ENCODE measurements at places on chromosomes 7 and 10.

- peak; percentile 89 for DNase-seq
These were observed 18.3 kb downstream of the SGMS1 start for GRCh38 chr10:50605269-50605950.

DNA sequence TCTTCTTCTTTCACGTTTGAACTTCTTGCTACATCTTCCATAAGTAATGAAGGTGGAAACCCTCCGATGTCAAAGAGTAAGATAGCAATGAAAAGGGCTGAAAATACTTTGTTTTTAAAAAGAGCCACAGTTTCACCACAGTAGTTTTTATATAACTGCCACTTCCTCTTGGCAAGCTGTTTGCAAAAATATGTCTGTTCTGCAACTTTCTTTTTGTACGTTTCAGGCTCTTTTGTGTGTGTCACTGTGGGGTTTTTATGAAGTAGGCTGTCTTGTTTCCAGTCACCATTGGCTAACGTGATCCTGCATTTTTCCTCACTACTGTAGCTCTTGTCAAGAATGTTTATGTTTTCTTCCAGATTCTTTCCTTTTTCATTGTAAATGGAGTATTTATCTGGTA lies 55.6 kb downstream of the SLC16A9 start:
- DNase-seq = no peak

DNA sequence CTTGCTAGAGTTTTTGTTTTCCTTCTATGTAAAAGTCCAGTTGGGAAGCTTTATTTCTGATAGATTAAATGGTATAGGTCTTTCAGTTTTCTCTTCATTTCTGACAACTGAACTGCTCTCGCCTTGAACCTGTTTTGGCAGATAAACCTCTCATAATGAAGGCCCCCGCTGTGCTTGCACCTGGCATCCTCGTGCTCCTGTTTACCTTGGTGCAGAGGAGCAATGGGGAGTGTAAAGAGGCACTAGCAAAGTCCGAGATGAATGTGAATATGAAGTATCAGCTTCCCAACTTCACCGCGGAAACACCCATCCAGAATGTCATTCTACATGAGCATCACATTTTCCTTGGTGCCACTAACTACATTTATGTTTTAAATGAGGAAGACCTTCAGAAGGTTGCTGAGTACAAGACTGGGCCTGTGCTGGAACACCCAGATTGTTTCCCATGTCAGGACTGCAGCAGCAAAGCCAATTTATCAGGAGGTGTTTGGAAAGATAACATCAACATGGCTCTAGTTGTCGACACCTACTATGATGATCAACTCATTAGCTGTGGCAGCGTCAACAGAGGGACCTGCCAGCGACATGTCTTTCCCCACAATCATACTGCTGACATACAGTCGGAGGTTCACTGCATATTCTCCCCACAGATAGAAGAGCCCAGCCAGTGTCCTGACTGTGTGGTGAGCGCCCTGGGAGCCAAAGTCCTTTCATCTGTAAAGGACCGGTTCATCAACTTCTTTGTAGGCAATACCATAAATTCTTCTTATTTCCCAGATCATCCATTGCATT lies 27.1 kb downstream of the MET start:
- no peak for DNase-seq

- no peak for DNase-seq
These were observed 108.8 kb downstream of the ADAM22 start for GRCh38 chr7:88042803-88043202.

DNA sequence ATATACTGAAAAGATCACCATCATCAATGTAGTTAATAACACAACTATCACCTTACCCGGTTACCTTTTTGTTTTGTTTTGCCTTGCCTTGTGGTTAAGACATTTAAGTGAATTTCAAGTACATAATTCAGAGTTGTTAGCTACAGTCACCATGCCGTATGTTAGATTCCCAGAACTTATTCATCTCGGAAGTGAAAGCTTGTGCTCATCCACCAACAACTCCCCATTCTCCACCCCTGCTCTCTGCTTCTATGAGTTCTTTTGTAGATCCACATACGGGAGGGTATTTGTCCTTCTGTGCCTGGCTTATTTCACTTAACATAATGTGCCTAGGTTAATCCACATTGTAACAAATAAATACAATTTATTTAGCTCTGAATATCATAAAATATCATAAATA lies 182.8 kb upstream of the ADARB2 start:
- no peak for DNase-seq

DNA sequence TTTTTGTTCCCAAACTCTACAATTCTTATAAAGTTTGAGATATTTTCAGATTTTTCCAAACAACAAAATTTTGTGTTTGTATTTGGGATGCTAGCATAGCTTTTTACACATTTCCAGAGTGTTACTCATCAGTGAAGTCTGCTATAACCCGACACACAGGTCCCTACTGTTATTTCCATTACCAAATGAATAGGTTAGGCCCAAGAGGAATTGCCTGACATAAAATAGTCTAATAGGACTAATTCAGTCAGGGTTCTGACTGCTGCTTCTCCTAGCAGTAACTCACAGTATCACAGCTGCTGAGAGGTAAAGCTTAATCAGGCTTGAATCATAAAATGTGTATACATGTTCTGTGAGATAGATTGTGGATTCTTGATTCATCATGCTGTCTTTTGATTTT lies 49.1 kb upstream of the STRIP2 start:
- DNase-seq = no peak

DNA sequence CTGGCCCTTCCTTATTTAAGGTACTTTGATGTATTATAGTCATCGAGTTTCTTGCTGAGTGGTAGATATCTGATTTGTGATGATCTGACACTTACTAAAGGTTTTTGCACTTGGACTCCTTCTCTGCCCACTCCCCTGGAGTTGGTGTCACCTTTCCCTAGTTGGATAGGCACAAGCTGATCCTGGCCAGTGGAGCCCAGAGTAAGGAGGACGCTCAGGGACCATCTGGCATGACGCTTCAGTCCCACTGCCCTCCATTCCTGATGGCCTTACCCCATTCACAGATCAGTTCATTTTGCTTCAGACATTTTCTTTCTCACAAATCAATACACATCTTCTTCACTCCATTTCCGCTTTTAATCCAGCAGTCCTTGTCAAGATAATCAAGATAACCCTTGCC lies 20.1 kb downstream of the ASB15 start:
- DNase-seq = no peak

- DNase-seq = no peak
These were observed 172.0 kb downstream of the GLI3 start for GRCh38 chr7:42065015-42065414.

DNA sequence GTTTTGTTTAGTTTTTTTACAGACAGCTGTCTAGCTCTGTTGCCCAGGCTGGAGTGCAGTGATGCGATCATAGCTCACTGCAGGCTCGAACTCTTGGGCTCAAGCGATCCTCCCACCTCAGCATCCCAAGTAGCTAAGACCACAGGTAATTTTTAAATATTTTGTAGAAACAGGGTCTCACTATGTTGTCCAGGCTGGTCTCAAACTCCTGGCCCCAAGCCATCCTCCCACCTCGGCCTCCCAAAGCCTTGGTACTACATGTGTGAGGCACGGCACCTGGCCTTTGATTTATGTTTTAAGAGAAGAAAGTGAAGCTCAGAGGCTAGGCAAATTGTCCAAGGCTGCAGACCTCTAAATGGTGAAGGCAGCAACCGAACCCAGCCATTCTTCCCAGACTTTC lies 98.6 kb upstream of the SVIL start:
- no peak for DNase-seq

GRCh38 chr10:97805096-97805884 lies 33.5 kb upstream of the SFRP5 start:
- DNase-seq = no peak

DNA sequence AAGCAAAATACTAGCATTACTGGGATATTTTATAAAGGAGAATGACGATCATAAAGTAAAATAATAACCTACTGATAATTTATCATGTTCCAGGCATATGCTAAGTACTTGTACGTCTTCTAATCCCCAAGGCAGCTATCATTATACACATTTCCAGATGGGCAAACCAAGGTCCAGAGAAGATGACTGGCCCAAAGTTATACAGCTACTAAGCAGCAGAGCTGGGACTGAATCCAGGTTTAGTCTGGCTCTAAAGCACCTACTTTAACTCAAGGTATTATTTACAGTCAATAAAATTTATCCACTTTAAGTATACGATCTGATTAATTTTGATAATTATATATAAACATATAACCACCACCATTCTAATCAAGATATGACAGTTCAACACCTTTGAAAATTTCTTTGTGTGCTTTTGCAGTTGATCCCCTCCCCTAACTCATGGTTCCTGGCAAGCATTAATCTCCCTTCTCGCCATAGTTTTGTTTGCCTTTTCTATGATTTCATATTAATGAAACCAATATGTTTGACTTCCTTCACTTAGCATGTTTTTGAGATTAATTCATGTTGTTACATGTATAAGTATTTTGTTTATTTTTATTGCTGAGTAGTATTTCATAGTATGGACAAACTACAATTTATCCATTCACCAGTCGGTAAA lies 126.7 kb downstream of the CPEB3 start:
- DNase-seq = no peak

DNA sequence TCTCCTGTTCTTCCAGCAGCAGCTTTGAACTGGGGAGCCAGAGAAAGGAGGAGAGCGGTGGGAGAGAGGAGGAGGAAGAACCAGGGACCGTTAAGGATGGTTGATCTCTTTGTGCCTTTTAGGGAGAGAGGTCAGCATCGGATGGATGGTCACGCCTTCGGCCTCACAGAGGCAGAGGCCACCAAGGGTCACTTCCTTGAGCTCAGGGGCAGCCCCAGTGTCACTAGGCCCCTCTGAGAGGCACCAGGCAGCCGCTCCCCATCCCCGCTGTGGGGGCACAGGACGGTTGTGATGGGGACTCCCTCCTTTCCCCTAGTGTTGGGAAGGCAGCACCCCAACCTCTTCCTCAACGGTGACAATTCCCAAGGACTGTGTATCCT lies 121.4 kb downstream of the DNAJB6 start:
- DNase-seq = no peak
